Dorsolateral prefrontal cortex (tissue), 122 donors: ENCODE measurements at places on chromosomes 5 and 9.

GRCh38 chr5:140110646-140110957 is 3.3 kb upstream of the PURA start:
- DNase-seq, result no peak

DNA sequence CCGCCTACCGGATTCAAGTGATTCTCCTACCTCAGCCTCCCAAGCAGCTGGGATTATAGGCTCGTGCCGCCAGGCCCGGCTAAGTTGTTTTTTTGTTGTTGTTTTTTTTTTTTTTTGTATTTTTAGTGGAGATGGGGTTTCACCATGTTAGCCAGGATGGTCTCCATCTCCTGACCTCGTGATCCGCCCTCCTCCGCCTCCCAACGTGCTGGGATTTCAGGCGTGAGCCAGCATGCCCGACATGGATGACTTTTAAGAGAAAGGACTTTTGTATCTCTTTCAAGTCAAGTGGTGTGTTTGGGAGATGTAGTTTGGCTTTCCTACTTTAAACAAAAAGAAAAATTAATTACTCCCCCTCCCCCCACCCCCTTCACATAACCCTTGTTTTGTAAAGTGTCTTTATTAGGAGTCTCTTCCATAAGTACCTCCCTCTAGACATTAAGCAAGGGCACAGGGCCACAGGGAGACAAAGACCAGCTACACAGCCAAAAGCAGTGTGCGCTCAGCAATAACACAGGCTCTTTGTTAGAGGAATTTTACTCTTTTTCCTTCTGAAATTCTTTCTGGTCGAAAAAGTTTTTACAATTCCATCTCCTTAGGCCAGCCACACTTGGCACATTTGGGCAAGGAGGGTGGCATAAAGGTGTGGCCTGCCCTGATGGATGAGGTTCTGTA is 31.2 kb downstream of the JAKMIP2 start:
- peak; percentile 54 for DNase-seq

DNA sequence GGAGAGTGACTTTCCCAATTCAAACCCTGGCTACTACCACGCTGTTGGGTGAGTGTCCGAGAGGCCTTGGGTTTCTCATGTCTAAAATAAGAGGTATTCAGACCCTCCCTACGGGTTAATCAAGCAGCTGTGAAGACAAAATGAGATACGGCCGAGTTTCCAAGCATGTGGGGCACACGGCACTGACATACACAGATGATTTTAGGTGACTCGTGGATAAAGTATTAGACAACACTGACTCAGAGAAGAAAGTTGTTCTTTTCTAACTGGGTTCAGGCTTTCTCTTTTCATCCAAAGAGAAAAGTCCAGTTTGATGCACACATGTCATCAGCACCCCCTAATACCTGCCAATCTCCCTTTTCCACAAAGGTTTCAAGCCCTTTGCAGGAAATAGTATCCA is 15.6 kb downstream of the FOXI1 start:
- no peak for DNase-seq

- DNase-seq, result no peak
Measured at GRCh38 chr5:1670351-1670750, 129.3 kb downstream of the MRPL36 start.

DNA sequence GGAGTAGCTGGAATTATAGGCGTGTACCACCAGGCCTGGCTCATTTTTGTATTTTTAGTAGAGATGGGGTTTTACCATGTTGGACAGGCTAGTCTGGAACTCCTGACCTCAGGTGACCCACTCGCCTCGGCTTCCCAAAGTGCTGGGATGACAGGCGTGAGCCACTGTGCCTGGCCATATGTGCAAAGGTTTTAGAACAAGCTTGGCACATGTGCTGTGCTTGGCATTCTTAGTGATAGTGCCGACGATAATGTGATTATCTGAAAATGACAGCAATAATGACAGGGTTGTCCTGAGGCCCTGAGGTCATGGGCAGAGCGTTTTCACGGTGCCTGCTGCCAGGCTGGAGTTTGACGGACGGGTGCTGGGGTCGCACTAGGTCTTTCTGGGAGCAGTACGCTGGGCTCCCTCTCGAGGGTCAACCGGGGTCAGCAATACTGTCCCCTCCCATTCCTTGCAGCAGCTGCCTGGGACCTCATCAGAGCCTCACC is 42.6 kb downstream of the HMCN2 start:
- no peak for DNase-seq
